ENCODE measurements at places on chromosomes 12 and 14.

GRCh38 chr14:59428581-59429012, 36.6 kb downstream of the GPR135 start:
- no peak for DNase-seq

DNA sequence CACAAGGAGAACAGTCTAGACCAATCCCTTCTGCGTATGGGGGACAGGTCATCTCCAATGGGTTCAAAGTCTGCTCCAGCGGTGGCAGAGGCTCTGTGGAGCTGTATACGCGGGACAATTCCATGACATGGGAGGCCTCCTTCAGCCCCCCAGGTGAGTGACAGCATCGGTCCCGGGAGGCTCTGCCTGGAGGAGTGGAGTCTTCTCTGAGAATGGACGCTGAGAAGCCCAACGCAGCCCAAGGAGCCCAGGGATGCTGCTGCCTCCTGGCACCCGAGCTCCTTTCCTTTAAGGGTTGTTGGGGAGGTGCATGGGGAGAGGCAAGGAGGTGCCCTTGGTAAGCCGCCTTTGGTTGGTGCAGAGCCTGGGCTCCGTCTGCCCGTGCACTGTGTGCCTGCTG, 28.2 kb downstream of the ADGRD1 start:
- no peak for DNase-seq

DNA sequence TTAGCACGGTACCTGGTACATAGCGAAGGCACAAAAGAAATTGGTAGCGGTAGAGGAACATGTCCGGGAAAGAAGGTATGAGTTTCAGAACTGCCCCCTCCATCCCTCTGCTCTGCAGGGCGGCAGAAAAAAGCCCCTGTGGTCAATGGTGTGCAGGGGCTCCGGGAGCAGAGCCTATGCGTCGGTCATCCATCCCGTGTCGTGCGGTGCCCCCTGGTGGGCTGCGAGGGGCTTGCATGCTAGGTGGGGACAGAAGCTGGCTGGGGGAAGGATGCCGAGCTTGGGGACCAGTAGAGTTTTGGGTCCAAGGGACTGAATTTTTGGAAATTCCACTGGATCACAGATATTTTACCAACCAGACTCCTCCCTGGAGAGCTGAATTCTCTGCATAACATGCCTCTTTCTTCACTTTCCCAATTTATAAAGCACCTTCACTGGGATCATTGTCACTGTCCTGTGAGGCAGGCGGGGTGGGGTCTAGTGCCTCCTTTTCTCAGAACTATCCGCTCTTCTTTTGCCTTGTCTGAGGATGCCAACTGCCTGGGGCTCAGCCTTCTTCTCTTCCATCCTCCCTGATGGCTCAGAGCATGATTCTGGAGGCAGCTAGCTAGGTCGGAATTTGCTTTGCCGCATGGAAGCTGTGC, 148.7 kb downstream of the SMOC1 start:
- no peak for DNase-seq

- DNase-seq: no peak
Observed at GRCh38 chr14:102277874-102278630, 26.9 kb downstream of the MOK start.

GRCh38 chr12:106112145-106112821, 26.5 kb downstream of the NUAK1 start:
- no peak for DNase-seq

GRCh38 chr12:24360461-24360860, 411.0 kb upstream of the SOX5 start:
- no peak for DNase-seq

DNA sequence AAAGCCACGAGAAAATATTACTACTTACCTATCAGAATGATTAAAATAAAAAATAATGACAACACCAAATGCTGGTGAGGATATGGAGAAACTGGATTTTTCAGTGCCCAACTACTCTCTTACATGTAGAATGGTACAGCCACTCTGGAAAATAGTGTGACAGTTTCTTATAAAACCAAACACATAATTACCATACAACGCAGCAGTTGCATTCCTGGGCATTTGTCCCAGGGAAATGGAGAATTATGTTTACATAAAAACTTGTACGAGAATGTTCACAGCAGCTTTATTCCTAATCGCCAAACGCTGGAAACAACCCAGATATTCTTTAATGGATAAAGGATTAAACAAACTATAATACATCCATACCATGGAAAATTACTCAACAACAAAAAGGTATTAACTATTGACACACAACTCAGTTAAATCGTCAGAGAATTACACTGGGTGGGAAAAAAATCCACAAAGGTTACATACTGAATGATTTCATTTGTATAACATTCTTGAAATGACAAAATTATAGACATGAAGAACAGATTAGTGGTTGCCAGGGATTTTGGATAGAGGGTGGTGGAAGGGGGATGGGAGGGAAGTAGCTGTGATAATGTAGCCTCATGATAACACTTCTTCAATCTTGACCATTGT, 35.4 kb downstream of the TAOK3 start:
- DNase-seq: no peak

DNA sequence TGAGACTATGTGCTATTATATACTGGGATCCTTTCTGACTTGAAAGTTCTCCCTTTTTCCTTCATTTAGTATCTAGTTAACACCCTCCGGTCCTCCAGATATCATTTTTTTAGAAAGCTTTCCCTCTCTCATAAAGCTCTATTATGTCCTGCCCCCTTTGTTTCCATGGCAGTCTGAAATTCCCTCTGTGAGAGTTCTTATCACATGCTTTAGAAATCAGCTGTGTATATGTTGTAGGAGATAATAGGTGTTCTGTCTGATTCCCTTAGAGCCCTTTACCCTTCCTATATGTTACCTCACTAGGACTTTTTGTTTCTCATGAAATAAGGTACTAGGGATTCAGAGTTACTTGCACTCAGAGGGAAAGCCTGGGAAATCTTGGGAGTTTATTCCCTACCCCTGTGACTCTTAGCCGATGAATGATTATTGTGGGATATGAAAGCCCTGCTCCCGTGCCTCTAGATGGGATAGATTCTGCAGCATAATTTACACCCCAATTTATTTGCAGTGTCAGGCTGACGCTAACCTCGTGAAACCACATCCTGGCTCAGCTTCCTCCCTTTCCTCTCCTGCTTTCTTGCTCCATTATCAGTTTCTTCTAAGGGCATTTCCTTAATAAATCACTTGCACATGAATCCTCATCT, 448.4 kb downstream of the MDGA2 start:
- DNase-seq: no peak

DNA sequence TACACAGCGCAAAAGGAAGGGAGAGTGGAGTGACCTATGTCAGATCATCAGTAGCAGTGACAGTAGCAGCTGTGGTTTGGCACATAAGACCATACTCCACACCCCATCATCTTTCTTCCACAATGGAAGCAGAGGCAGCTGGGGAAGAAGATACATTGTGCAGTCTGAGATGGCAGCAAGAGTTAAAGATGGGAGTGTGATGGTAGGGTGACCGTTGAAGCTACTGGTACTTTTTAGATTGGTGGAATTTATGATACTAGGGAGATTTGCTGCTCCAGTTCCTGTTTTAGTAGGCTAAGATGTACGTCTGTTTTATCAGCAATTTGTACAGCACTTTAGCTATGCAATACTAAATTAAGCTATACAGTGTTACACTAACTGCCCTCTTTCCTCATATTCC, 291.0 kb downstream of the FUT8 start:
- no peak for DNase-seq

Data from GM12864 (cell line).